ENCODE measurements at places on chromosomes 5 and 9.

DNA sequence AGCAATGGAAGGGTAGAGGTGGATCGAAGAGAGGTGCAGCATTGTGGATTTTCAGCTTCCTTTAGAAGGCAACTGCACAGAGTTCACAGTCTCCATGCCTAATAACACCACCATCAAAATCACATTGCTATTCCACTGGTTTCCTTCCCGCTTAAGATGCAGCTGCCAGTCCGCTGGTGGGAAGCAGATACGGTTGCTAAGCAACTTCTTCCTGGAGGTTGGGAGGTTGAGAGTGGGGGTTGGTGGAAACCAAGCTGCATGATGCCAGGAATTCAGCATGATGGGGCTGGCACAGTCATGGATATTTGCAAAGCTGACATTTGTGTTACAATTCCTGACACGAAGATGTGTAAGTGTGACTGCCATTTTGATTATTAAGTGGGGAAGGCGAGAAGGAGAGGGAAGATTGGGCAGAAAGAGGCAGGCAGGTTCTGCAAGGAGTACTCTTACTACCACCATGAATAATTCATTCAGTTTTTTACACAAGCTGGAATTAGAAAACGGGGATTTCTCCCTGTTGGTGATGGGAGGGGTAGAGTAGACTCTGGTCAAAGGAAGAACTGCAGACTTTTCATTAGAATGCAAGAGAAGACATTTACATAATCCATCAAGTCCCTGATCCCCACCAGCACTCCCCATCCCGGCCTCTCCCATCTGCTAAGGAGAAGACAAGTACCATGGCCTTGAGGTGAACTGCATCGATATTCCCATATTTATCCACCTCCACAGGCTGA lies 87.5 kb downstream of the GLDC start:
- no peak for DNase-seq

GRCh38 chr5:76269259-76269931 lies 133.7 kb upstream of the IQGAP2 start:
- DNase-seq: no peak

GRCh38 chr5:147339313-147339712 lies 104.5 kb downstream of the STK32A start:
- no peak for DNase-seq

DNA sequence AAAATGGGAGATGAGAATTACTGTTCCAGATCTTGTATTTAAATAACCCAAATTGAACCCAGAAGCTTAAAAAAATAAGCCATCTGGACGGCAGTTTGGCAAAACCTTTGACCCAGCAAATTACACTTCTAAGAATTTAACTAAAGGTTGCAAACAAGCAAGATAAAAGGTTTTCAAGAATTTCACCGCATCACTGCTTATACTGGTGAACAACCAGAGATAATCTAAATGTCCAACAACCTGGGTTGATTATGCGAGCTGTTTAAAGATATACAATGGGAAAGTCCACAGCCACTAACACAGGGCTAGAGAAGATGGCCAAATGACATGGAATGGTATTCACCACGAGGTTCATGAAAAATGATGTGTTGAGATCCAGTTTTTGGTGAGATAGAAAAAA lies 149.3 kb downstream of the GNAQ start:
- no peak for DNase-seq

DNA sequence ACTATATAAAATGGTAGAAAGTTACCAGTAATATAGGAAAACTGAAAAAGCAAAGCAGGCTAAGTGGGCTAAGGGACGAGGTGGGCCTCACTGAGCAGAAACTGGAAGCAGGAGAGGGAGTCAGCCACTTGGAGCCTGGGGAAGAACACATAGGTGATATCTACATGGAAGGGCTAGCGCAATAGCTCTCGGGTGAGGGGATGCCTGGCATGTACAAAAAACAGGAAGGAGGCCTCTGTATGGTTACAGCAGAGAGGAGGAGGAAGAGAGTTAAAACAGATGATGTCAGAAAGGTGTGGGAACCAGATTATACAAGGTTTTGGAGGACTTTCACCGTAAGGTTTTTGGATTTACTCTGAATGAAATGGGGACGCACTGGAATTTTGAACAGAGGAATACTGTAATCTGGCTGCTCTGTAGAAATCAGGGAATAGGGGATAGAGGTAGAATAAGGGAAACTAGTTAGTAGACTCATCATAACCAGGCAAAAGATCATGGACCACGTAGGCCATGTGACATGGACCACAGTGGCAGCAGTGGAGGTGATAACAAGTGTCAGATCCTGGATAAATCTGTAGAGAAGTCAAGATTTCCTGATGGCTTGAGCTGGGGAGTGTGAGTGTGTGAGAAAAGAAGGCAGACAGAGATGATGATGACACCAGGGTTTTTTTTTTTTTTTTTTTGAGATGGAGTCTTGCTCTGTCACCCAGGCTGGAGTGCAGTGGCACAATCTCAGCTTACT lies 52.5 kb downstream of the FNBP1 start:
- DNase-seq: peak; percentile 30

DNA sequence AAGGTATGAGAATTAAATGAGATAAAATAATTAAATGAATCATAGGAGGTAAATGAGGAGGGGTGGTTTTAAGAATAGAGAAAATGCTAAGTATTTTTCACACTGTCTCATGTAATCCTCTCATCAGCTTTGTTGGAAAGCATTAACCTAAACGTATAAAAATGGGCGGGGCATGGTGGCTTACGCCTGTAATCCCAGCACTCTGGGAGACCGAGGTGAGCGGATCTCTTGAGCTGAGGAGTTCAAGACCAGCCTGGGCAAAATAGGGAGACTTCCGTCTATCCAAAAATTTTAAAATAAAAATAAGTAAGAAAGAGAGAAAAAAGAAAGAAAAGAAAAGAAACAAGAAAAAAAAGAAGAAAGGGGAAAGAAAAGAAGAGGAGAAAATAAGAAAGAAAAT lies 1.9 kb upstream of the RFK start:
- no peak for DNase-seq

DNA sequence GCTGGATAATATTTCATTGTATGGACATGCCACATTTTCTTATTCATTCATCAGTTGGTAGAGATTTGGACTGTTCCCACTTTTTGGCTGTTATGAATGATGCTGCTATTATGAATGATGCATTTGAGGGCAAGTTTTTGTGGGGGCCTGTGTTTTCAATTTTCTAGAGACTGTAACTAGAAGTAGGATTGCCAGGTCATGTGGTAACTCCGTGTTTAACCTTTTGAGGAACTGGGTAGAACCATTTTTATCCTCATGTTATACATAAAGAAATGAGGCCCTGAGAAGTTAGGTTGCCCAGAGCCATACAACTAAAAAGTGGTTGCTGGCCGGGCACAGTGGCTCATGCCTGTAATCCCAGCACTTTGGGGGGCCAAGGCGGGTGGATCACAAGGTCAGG lies 22.4 kb upstream of the STRBP start:
- DNase-seq: no peak

GRCh38 chr9:13461414-13461991 lies 182.0 kb upstream of the MPDZ start:
- DNase-seq: no peak

- no peak for DNase-seq
Measured at GRCh38 chr9:99980598-99980997, 74.1 kb downstream of the STX17 start.

GRCh38 chr5:128800377-128800776 lies 164.9 kb upstream of the SLC27A6 start:
- DNase-seq: no peak

DNA sequence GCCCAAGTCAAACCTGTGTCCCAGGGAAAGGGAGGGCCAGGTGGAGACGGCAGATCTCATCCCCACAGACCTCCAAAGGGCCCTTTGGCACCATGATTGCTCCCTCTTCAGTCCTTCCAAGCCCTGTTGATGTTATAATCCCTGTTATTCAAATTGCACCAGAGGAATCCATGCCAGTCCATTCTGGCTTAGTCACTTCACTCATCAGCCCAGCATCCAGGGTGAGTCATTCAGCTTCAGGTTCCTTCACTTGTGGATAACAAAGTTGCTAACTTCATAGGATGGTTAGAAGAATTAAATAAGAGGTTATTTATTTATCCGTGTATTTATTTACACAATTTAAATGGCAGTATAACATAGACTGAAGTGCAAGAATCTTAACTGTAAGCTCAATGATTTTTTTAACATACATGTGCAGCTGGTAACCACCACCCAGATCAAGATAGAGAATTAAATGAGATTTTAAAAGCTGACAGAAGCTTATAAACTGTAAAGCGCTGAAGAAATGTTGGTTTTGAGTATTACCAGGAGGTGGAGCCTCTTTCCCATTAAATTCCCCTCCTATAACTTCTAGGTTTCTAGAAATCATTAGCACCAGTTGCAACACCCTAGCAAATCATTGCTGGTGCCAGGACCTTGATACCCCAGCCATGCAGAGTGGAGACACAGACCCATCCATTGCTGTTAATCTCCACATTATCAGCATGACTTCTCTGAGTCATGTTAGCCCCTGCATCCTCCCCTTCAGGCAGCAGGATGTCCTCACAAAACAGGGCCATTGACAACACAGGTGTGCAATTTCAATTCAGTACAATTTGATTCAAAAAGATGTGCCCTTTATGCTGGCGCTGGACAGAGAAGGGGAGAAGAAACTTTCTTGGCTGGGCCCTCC lies 77.4 kb downstream of the SEC61B start:
- DNase-seq: no peak

DNA sequence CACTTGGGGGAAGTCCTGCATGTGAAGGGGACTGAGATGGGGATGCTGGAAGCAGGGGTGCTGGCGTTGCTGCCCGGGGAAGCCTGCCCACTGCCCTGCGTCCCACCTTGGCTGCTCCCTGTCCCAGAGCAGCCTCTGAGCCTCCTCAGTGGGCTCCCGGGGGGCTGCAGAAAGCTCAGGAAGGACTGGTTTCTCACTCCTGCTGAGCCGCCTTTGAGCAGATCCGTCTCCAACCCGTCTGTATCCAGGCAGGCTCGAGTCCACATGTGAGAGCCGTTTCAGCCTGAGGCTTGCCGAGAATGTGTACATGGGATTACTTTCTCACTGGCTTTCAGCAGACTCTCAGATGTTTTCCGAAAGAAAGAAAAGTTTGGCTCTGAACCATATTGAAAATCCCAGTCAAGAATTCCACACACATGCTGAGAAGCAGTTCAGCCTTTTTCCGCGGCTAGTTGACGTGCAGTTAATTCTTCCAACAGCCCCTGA lies 95.3 kb upstream of the COL5A1 start:
- DNase-seq: no peak

DNA sequence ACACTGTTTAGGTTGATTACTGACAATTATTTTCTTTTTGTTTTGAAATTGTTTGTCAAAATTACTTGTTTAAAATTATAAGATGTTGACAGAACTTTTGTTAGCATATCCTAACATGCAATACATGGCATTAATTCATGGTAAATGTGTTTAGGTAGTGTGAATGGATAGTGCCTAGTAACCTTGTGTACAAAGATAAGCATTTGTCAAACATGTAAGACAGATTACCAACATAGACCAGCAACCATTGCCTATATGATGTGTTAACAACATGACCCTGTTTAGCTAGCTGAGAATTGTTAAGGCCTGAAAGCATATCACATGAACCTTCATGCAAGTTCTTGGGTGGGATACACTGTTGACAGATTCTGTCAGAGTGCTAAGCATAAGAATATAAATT lies 13.4 kb downstream of the MAN2A1 start:
- DNase-seq: no peak

DNA sequence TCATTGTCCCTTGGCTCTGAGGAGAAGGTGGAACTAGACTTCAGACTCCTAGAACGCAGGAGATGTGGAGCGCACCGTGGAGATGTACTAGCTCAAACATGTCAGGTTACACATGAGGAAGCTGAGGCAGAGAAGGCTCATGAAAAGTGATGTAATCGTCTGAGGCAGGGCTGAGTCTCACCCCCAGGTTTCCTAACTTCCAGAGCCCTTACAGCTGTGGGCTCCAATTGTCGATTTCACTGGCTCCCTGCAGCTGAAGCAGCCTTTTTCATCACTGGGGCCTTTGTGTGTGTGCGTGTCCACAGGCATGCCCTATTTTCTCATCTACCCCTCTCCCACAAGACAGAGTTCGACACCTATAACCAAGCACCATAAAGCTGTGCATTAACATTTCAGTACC lies 370.6 kb downstream of the NTRK2 start:
- DNase-seq: no peak

- DNase-seq: no peak
Measured at GRCh38 chr9:79984429-79985067, 412.8 kb downstream of the TLE4 start.

DNA sequence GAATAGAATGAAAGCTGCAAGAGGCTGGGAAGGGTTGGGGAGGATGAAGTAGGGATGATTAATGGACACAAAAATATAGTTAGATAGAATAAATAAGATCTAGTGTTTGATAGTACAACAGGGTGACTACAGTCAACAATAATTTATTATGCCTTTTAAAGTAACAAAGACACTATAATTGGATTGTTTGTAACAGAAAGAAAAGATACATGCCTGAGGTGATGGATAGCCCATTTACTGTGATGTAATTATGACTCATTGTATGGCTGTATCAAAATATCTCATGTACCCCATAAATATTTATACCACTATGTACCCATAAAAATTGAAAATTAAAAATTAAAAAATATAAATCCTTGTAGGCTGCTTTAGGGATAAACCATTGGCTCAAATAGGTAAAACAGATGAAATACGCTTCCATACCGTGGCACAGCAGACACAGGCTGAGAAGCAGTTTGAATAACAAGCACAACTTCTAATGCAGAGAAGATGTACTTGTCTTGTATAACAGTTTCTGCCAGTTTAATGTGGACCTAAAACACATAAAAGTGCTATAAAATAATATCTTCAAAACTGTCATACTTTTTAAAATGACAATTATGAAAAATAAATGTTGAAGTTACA lies 34.9 kb downstream of the APBA1 start:
- no peak for DNase-seq

- DNase-seq: peak; percentile 40
Measured at GRCh38 chr9:100028201-100028784, 70.5 kb downstream of the ERP44 start.

DNA sequence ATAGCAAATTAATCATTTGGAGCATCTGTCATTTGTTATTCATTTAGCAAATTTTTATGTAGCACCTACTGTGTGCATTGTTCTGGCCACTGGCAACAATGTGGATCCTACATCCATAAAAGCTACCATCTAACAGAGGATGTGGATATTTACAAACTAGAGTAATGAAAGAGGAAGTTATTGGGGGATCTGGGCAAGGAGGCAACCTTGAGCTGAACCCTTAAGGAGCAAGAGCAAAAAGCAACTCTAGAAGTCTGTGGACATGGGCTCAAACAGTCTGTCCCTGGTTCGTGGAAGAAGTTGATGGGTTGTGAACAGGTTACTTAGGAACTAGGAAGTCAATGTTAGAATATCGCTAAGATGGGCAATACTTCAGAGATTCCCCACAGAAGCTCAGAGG lies 259.9 kb downstream of the SYK start:
- DNase-seq: no peak

DNA sequence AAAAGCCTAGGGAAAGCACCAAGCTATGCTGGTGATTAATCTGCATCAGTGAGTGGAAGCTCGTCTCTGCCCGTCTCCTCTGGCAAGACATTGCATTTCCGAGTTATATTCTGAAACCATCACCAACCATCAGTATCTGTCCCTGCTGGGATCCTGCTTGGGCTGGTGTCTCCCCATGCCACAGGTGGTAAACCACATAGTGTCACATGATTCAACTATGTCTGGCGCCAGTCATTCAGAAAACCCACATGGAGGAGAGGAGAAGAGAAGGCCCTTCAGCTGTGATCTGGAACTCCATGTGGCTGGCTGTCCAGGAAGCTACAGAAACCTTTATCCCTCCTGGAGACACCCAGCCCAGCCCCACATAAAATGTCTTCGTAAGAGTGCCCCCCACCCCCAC lies 4.8 kb downstream of the IL9 start:
- DNase-seq: no peak

- no peak for DNase-seq
Measured at GRCh38 chr9:74735761-74736160, 152.0 kb downstream of the TRPM6 start.

All from CD8-positive, alpha-beta memory T cell (primary cell).